Osteocyte (in vitro differentiated cells): ENCODE measurements at places on chromosomes 6 and 20. TPM values are rescaled to one million over a fixed set of nuclear protein-coding genes. Genes with fewer than 3 reads are reported as not detected.

NR2E1 gene
- not detected in 2 replicates for total RNA-seq

TBC1D7 gene
- total RNA-seq: 15.3 and 19.9 TPM in 2 replicates

PNLDC1 gene
- total RNA-seq: not detected in 2 replicates

OR12D3 gene
- not detected in 2 replicates for total RNA-seq

AKAP12 gene
- 154 and 165 TPM in 2 replicates for total RNA-seq

TAAR9 gene
- not detected in 2 replicates for total RNA-seq

MYLK2 gene
- 0.10 and 0.27 TPM in 2 replicates for total RNA-seq

GRCh38 chr6:42453654-42454427 is 2.1 kb upstream of the TRERF1 start:
- H3K4me1 ChIP-seq: peaks cover 26% of the 10 kb centered on the region
- peak overlapping the region; percentile 50 for H3K27ac ChIP-seq
- H3K36me3 ChIP-seq: no peaks in the 10 kb centered on the region
- DNase-seq: peak; percentile 77

DNA sequence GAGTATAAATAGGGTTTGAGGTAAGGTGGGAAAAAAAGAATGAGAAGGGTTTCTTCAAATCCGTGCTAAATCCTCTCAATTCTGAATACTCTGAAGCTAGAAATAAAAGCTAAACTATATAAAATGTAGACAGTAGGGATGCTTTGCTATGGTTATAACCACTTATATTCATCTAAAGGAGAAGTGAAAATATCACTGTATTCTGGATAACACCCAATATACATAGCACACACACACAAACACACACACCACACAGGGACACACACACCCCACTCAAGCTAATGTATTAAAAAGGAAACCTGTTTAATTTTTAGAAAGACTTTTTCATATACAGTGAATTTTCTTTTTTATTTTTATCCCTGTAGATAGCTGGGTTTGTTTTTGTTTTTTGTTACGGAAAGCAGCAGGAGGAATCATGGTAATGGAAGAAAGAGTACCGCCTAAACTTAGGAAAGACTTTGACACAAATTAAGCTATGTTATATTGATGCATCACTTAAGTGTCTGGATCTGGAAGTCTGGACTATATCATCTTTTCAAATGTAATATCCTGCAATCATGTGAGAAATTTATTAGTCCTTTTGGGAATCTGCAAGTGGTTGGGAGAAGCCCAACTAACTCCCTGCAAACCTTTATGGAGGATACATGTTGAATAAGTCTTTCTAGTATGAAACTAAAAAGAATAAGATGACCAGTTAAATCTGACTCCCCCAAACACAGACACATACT is 68.4 kb upstream of the FABP7 start:
- DNase-seq: no peak
- no peaks in the 10 kb centered on the region for H3K27me3 ChIP-seq
- no peak overlapping the region for H3K4me3 ChIP-seq

DNA sequence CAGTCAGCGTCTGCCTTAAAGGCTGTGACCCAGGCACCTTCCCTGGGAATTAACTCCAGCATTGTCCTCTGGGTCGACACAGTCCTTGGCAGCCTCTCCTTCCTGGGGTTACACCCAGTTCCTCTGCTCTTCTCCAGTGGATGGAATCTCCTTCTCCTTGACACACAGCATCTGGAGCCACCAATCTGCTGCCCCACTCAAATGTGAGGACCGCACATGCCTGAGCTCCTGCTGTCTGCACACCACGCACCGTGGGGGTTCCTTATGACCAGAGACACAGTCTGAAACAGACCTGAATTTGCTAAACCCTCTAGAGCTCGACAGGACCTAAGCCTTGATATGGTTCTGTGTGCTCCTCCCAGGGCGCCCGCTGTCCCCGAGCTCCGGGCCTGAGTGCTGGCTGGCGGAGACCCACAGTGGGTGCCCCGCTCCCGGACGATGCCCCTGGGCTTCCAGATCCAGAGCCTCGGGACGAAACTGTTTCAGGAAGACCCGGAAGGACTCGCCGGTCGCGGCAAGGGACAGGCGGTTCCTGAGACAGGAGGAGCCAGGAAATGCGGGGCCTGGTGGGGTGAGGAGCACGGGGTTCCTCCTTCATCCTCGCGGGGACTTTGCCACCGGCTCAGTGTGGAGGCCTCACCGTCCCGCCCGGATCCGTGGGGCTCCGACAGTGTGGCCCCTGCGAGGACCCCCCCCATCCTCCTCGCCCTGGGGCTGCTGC is 2.5 kb upstream of the RAET1G start:
- H3K27ac ChIP-seq: no peak overlapping the region
- peak; percentile 84 for DNase-seq
- H3K36me3 ChIP-seq: peaks cover 2% of the 10 kb centered on the region
- H3K27me3 ChIP-seq: peaks cover 34% of the 10 kb centered on the region
- H3K4me3 ChIP-seq: peak overlapping the region; percentile 78

DNA sequence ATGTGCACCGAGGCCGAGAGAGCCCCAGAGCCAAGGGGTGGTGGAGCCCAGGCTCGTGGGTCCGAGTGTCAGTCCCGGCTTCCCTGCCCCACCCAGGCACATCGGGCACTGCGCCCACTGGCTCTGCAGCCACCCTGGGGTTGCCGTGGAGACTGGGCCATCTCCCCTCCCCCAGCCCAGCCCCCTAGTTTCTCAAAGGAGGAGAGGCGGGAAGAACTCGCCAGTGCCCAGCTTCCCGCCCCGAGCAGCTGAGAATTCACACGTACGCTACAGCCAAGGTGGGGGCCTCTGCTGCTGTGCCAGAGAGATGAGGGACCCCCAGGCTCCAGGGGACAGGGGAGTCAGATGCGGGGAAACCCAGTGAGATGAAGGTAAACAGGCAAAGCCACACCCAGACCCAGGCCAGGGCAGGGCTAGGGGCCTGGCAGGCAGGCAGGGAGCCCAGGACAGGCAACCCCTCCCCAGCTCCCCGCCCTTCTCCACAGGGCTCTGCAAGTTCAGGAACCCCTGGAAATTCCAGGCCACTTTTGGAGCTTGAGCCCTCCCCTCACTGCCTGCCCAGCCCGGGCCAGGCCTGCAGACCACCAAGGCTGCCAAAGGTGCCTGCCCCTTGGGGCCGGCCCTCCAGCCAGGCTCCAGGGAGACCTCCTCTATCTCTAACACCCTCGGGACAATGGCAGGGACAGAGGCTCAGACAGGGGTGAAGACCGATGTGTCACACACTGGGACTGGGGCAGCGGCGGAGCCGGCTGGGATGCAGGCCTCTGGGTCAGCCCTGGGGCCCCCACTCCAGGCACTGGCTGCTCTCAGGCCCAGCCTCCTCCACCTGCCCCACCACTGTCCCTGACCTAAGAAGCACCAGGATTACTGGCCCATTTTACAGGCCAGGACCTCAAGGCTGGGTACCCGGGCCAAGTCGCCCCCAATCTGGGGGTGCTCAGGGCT is 6.0 kb downstream of the LAMA5 start:
- H3K27me3 ChIP-seq: no peaks in the 10 kb centered on the region
- DNase-seq: no peak
- no peaks in the 10 kb centered on the region for H3K36me3 ChIP-seq
- peaks cover 70% of the 10 kb centered on the region for H3K4me1 ChIP-seq

DNA sequence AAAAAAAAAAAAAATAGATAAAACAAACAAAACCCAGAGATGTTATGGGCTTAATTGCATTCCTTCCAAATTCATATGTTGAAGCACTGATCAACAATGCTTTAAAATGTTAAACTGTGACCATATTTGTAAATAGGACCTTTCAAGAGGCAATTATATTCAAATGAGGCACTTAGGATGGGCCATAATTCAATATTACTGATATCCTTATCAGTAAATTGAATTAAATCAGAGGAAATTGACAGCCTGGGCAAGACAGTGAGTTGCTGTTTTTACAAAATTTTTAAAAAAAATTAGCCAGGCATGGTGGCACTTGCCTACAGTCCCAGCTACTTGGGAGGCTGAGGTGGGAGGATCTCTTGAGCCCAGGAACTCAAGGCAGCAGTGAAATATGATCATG is 364.1 kb downstream of the GJA1 start:
- DNase-seq: no peak
- H3K4me3 ChIP-seq: no peak overlapping the region
- no peaks in the 10 kb centered on the region for H3K27me3 ChIP-seq
- H3K4me1 ChIP-seq: peaks cover 10% of the 10 kb centered on the region
- no peak overlapping the region for H3K27ac ChIP-seq

GRCh38 chr6:92363111-92363510 is 1056.2 kb downstream of the EPHA7 start:
- H3K27ac ChIP-seq: no peak overlapping the region
- no peak for DNase-seq

- no peak overlapping the region for H3K27ac ChIP-seq
- no peak for DNase-seq
- no peak overlapping the region for H3K4me3 ChIP-seq
- peaks cover 8% of the 10 kb centered on the region for H3K4me1 ChIP-seq
These were observed 126.2 kb downstream of the RNF144B start for GRCh38 chr6:18513253-18513798.

DNA sequence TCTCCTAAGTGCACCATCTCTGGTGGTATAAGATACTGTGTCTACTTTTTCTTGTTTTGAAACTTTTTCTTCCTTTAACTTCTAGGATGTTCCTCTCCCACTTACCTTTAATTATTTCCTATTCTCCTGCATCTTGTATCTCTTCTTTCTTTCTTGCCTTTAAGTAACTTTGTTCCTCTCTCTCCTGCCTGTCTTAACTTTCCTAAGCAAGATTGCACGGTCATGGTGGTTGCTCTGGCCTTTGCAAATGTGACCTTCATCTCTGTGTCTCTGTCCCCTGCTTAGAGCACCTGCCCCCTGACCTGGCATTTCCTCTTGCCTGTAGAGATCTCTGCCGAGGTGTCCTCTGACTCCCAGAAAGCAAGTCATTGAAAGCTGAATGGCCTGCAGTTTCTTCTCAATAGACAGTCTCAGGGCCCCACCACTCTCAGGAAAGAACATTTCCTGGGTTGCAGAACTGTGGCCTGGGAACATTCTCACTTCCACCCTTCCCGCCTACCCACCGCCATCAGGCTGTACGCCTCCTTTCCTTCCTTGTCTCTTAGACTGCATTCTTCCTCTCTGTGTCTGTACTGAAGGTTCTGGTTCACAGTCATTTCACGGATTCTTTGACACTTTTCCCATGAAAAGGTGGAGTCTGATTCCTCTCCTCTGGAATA is 12.8 kb downstream of the ZDHHC14 start:
- no peak for DNase-seq
- peaks cover 15% of the 10 kb centered on the region for H3K36me3 ChIP-seq
- no peak overlapping the region for H3K27ac ChIP-seq
- H3K4me1 ChIP-seq: no peaks in the 10 kb centered on the region

DNA sequence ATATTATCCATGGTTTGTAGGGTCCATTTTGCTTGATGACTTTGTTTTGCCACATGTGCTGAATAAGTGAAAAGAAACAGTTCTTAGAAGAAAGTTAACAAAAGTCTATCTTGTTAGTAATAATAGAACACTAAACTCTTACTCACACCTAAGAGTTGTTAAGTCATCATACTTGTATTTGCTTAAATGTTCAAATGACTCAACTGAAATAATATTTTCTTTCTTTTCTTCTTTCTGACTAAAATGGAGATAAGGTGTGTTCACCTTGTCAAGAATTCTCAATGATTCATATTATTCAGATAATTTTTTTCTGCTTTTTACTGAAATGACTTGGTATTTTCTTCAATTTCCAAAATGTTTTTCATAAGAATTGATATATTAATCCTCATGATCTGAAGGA is 327.2 kb downstream of the HTR1B start:
- no peaks in the 10 kb centered on the region for H3K4me1 ChIP-seq
- no peaks in the 10 kb centered on the region for H3K27me3 ChIP-seq
- H3K4me3 ChIP-seq: no peak overlapping the region
- DNase-seq: no peak
- peaks cover 3% of the 10 kb centered on the region for H3K36me3 ChIP-seq

GRCh38 chr6:122033564-122034181 is 365.8 kb upstream of the HSF2 start:
- DNase-seq: no peak
- H3K36me3 ChIP-seq: peaks cover 1% of the 10 kb centered on the region
- no peak overlapping the region for H3K4me3 ChIP-seq
- no peak overlapping the region for H3K27ac ChIP-seq

- no peak overlapping the region for H3K4me3 ChIP-seq
- no peaks in the 10 kb centered on the region for H3K36me3 ChIP-seq
These were observed 226.8 kb downstream of the UST start for GRCh38 chr6:148973538-148974208.

GRCh38 chr6:134309227-134309626 is 8.7 kb downstream of the SGK1 start:
- no peak for DNase-seq
- no peak overlapping the region for H3K27ac ChIP-seq
- H3K27me3 ChIP-seq: no peaks in the 10 kb centered on the region
- H3K4me3 ChIP-seq: no peak overlapping the region
- H3K4me1 ChIP-seq: peaks cover 2% of the 10 kb centered on the region
- no peaks in the 10 kb centered on the region for H3K36me3 ChIP-seq

GRCh38 chr6:106451439-106451838 is 90.9 kb downstream of the CRYBG1 start:
- H3K27me3 ChIP-seq: peaks cover 26% of the 10 kb centered on the region
- H3K4me1 ChIP-seq: peaks cover 2% of the 10 kb centered on the region
- H3K4me3 ChIP-seq: no peak overlapping the region
- no peak overlapping the region for H3K27ac ChIP-seq

- no peaks in the 10 kb centered on the region for H3K27me3 ChIP-seq
- DNase-seq: no peak
- no peaks in the 10 kb centered on the region for H3K4me1 ChIP-seq
- H3K27ac ChIP-seq: no peak overlapping the region
- no peak overlapping the region for H3K4me3 ChIP-seq
These were observed 384.6 kb downstream of the CDKAL1 start for GRCh38 chr6:20918868-20919267.

- H3K27ac ChIP-seq: no peak overlapping the region
- H3K36me3 ChIP-seq: no peaks in the 10 kb centered on the region
- no peaks in the 10 kb centered on the region for H3K4me1 ChIP-seq
- no peak overlapping the region for H3K4me3 ChIP-seq
- no peaks in the 10 kb centered on the region for H3K27me3 ChIP-seq
These were observed 809.4 kb upstream of the EYS start for GRCh38 chr6:66516377-66516776.

DNA sequence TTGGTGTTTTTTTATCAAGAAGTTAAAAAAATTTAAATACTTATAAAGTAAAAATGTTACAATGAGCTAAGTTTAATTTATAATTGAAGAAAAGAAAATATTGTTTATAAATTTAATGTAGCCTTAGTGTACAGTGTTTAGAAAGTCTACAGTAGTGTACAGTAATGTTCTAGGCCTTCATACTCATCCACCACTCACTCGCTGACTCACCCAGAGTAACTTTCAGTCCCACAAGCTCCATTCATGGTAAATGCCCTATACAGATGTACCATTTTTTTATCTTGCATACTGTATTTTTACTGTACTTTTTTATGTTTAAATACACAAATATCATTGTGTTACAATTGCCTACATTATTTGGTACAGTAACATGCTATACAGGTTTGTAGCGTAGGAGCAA is 26.0 kb downstream of the HTR1E start:
- no peak overlapping the region for H3K4me3 ChIP-seq
- no peaks in the 10 kb centered on the region for H3K27me3 ChIP-seq
- H3K27ac ChIP-seq: no peak overlapping the region
- no peaks in the 10 kb centered on the region for H3K36me3 ChIP-seq

- H3K4me3 ChIP-seq: no peak overlapping the region
- H3K36me3 ChIP-seq: no peaks in the 10 kb centered on the region
- no peak for DNase-seq
These were observed 111.6 kb downstream of the HDGFL1 start for GRCh38 chr6:22680950-22681349.
